ENCODE measurements at places on chromosomes 4 and X. TPM values are rescaled to one million over a fixed set of nuclear protein-coding genes. Genes with fewer than 3 reads are reported as not detected.

DNA sequence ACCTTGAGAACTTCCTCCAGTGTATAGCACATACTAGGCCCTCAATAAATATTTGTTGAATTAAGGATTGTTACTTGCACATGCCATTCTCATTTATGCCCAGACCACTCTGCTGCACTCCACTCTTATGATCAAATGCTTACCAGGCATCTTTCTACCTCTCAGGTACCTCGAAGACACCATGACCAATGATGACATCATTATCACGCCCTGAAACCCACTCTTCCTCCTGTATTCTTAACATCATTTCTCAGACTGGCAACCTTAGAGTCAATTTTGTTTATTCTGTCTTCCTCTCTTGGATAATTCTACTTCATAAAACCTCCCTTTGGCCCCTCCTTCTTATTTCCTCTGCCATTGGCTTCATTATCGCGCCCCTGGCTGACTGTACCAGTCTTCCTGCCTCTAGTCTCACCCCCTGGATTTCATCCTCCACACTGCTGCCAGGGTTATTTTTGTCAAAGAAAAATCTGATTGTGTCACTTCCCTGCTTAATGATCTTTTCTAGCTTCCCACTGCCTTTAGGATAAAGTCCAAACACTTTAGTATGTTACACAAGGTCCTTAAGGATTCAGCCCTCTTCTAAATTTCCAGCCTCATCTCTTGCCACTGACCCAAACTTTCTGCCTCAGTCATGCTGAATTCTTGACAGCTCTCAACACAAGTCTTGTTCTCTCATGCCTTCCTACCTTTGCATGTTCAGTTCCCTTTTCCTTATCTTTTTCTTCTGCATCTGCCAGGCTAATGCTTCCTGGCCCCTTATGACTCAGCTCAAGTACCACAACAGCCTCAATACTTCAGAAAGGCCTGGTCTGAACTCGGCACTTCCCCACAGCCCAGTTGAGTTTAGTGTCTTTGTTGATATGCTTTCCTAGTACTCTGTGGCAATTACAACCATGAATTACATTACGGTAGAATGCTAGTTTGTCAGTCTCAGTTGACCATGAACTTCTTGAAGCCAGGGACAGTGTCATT lies 45.8 kb downstream of the HDAC8 start:
- no peak for DNase-seq

DNA sequence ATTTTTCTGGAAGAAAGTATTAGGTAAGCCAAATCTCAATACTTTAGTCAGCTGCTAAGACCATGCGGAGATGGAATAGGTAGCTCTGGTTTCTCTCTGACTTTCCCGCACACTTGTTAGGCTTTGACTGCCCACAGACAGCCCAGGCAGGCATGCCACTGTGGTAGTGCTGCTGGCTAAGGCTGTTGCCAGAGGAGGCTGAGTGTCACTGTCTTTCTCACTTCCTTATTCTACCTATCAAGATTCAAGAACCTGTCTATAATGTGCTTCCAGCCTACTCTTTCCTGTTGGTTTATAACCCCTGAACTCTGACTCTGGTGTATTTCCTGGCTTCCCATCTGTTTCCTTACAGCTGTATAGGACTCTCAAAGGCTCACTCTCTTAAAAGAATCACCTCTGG lies 81.8 kb upstream of the TRPC5 start:
- DNase-seq: no peak

GRCh38 chr4:154123897-154124296 lies 335.0 kb upstream of the SFRP2 start:
- DNase-seq: no peak

Gene MAPK10
- total RNA-seq: 0.28 TPM

All from Caco-2 (cell line).